ENCODE measurements at places on chromosomes 1 and 21.

GRCh38 chr1:41838266-41838665 lies 80.5 kb downstream of the HIVEP3 start:
- DNase-seq, result no peak

DNA sequence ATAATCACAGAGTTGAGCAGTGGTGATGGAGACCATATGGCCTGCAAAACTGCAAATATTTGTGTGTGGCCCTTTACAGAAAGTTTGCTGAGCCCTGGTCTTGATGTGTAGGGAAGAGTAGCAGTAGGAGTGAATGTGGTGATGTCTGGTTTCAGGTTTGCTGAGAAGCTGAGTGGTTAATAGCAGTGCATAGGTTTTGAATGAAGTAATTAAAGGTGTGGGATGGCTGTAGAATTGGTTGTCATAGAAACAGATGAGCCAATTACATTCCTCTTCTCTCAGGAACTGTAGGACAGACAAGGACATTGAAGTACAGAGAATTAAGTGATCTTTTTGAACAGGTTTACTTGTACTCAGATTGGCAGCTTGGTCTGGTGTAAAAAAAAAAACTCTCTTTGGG lies 37.4 kb downstream of the PRDM2 start:
- DNase-seq, result no peak

DNA sequence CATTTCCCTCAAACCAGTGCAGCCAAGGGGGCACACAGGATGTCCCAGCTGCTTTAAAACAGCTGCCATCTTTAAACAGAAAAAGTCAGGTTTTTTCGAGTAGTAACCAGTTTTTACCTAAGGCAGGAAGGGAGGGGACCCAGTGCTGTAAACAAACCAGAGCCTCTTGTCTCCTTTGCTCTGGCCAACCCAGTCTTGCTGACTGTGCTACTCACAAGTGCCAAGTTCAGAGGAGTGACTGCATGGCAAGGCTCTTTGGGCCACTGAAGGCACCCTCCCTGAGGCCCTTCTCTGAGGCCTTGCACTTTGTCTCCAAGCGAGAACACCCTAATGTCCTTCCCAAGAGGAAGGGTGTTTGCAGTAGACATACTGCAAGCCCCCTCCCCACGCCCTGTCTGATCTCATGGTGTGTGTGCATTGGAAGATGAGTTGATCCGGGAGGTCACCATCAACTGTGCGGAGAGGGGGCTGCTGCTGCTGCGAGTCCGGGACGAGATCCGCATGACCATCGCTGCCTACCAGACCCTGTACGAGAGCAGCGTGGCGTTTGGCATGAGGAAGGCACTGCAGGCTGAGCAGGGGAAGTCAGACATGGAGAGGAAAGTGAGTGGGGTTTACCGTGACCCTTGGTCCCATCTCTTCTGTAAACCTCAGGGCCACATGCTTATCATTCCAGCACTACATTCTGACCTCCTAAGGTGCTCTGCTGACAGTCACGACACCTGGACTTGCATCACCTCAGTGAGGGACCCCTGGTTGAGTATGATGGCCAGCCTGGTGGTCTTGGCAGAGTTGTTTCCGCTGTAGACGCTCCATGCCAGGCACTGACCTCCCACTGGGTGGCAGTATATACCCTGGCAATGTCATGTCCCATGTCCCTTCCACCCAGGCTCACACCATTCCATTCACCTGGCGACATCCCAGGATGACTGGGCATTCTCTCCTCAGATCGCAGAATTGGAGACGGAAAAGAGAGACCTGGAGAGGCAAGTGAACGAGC lies 4.7 kb downstream of the DNALI1 start:
- peak; percentile 62 for DNase-seq

DNA sequence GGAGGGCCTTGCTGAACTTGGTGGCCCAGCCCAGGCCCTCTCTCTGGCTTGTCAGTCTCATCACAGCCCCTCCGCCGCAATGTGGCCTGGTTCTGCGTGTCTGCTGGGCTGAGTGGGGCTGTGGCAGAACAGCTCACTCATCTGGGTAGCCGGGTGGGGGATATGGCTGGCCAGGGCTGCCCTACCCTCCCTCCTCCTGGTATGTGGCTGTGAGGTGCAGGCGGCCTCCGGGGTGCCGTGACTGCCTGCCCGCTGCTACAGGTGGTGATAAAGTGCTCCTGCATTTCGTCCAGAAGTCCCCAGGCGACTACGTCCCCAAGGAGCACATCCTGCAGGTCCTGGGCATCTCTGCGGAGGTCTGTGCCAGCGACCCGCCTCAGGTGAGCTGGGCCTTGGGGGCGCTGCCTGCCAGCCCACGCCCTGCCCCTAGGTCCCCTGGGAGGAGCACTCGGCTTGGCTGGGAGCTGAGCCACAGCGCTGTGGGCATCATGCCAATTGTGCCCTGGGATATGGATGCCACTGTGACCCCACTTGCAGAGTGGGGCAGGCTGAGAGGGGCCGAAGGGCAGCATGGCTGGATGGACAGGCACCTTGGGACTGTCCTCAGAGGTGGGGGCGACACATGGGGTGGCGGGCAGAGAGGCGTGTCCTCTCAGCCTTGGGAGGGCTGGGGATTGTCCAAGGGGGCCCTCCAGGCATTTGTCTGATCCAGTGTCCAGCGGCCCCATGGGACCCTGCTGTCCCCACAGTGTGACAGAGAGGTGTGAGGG lies 2.3 kb downstream of the PRXL2B start:
- no peak for DNase-seq

- no peak for DNase-seq
These were observed 20.4 kb downstream of the CSDE1 start for GRCh38 chr1:114737314-114737849.

- peak; percentile 74 for DNase-seq
These were observed 30.2 kb downstream of the LPAR3 start for GRCh38 chr1:84862810-84863251.

GRCh38 chr1:185483664-185484450 lies 166.8 kb upstream of the IVNS1ABP start:
- no peak for DNase-seq

DNA sequence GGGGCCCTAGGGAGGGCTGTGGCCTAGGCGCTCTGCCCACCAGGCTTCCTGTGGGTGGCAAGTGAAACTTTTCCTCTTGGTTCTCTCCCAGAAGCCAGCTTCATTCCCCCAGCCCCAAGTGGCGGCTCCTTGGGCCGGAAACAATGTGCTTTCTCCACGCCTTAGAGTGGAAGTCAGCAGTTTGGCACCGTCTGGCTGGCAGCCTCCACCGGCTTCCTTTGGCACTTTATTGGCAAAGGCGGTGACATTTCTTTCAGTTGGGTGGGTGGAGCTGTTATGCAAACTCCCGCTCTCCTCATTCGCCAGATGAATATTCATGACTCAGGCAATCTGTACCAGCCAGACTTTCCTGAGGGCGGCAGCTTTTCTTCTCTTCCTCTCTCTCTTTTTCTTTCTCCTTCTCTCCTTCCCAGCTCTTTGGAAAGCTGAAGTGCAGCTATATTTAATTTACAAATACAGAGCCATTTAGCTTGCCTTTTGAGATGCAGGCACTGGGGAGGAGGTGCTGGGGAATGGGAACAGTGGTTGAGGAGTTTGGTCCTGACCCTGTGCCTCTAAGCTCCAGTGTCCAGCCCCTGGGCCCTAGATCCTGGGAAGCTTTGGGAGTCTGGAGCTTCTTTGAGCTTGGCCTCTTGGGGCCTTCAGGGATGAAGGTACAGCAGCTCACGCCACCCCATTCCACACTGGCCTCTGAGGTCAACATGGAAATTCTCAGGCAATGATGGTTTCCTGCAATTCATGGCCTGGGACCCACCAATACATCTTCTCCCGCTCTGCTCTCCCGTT lies 67.8 kb upstream of the POU3F1 start:
- DNase-seq, result no peak

GRCh38 chr1:69952676-69953075 lies 252.7 kb downstream of the LRRC40 start:
- no peak for DNase-seq

DNA sequence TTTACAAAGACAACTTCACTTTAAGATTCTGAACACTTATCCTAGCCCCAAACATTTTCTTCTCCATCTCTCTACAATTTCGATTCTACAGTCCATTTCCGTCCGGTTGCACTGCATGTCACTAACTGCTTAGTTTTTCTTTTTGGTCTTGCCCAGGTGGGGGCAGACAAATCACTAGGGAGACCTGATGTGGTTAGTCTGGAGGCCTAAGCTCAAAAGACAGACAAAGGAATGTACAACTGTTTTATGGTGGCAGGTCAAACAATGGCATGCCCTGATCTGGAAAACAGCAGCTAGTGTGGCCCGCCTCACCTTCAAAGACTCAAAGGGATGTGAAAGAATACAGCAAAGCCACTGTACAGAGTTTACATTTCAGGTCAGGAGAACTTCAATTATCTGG lies 3.8 kb downstream of the ETV3 start:
- DNase-seq, result no peak

DNA sequence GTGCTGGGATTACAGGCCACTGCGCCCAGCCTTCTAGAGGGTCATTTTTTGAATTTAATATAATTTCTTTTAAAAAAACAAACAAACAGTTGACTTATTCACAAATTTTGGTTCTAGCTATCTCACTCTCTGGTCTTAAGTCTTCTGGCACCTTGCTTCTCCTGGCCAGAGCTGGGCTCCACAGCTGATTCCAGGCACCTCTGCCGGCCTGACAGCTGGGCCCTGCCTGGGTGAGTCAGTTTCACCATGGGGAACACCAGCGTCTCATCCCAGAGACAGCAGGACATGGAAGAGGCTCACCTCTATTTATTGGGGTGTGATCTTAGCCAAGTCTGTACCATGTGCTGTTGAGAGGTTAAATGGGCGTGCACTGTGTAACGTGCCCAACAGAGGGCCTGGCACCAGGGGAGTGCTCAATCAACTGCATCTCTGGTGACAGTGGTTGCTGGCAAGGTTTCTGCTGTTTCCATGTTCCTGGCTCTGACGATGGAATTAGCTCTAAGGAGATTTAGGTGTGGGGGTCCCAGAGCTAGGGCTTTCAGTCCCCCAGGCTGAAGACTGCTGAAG lies 956 bp downstream of the CPLANE2 start:
- DNase-seq, result peak; percentile 63

GRCh38 chr1:244200596-244200995 lies 149.5 kb downstream of the ZBTB18 start:
- no peak for DNase-seq

GRCh38 chr1:116853680-116854402 lies 55.9 kb upstream of the PTGFRN start:
- DNase-seq, result no peak

DNA sequence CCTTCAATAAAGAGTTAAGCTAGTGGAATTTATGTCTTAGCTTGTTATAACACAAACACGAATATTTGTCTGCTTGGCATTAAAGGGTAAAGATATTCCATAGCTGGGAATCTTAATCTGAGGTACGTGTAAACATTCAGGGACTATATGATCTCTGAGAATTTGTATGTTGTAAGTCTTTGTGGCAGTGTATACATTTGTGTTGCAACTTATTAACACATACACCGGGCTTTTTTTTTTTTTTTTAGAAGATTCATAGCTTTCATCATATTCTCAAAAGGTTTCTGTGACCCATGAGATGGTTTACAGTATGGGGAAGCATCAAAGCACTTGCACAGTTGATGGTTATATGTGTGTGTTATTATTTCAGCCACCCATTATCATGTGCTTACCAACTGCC lies 3.0 kb downstream of the GGPS1 start:
- no peak for DNase-seq

DNA sequence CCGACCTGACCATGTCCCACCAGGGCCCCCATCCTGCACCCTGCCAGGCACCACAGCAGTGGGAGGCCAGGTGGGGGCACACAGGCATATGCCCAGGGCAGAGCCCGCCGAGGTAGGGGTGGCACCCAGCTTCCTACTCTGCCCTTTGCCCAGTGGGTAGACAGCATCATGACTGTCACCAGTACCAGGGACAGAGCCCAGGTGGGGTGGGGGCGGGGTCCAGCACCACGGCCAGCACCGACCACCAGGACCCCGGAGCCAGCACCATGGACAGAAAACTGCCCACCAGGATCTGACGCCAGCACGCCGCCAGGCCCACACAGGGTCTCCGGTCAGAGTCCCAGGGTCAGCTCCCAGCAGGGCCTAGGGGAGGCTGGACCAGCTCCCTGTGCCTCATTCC lies 3.8 kb downstream of the TAS1R3 start:
- no peak for DNase-seq

DNA sequence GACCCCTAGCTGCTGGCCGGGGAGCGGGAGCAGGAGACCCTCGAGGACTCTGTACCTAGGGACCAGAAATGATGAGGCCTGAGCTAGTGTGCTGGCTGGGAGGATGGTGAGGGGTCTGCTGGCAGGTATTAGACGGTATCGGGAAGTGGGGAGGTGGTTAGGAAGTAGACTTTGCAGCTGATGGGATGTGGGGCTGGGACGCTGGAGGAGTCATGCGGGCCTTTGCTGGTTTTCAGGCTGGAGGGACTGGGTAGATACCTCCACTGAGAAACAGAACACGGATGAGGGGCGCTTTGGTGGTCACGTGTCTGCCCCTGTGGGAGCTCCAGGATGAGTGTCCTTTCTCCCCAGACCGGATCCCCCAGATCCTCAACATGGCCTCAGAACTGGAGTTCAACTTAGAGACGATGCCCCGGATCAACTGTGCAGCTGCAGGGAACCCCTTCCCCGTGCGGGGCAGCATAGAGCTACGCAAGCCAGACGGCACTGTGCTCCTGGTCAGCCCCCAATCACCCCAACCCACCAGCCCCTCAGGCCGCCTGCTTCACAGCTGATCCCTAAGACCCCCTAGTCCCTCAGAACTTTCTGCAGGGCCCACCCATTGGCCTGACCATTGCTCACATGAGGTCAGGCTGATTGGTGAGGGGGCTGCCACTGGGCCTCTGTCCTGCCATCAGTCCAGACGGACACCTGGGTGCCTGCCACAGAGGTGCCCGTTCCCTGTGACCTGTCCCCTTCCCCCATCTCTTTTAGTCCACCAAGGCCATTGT lies 8.0 kb downstream of the TIE1 start:
- DNase-seq, result no peak

- no peak for DNase-seq
These were observed 70.1 kb upstream of the GORAB start for GRCh38 chr1:170461762-170462384.

DNA sequence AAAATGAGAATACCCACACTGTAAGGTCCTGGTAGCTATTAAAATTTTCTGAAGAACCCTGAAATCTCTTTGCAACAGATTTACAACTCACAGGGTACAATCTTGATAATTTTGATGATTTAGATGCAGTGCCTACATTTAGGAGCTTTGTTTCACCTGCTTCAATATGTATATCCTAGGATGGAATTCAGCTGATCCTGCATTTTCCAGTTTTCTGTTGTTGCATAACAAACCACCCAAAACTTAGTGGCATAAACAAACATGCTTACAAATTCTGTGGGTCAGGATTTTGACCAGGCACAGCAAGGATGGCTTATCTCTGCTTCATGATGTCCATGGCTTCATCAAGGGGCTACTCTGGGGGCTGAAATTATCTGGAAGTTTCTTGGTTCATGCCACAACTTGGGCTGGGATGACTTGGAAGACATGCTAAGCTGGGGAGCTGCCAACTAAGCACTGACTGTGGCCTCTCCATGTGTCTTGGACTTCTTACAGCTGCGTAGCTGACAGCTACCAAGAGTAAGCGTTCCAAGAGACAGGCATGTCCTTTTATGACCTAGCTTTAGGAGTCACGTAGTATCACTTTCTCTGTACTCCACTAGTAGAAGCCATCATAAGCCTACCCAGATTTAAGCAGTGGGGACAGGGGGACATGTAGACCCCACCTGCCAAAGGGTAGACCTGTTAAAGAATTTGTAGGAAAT lies 108.5 kb downstream of the CACHD1 start:
- DNase-seq, result no peak

- DNase-seq, result peak; percentile 88
These were observed 3.1 kb downstream of the C1orf216 start for GRCh38 chr1:35715568-35716002.

- DNase-seq, result no peak
These were observed 8.8 kb upstream of the CTBS start for GRCh38 chr1:84582802-84583587.

- no peak for DNase-seq
These were observed 399.9 kb downstream of the HHAT start for GRCh38 chr1:210728437-210729149.

Data from activated CD8-positive, alpha-beta memory T cell treated with anti-CD3 and anti-CD28 coated beads, Interleukin-2, amount 10 ng/mL, durations not matched to agents 7 days and 5 days (primary cell).